ENCODE measurements at places on chromosomes 11 and 22. TPM values are rescaled to one million over a fixed set of nuclear protein-coding genes. Genes with fewer than 3 reads are reported as not detected.

Gene GALR3
- not detected for total RNA-seq

Gene SUSD2
- total RNA-seq, result 0.66 TPM

Gene SLC25A45
- 1.5 TPM for total RNA-seq

Gene PAMR1
- total RNA-seq, result 0.66 TPM

Gene OR56A4
- total RNA-seq, result 0.26 TPM

Gene OTOG
- not detected for total RNA-seq

Gene IFITM10
- not detected for total RNA-seq

Gene NXPE4
- not detected for total RNA-seq

DNA sequence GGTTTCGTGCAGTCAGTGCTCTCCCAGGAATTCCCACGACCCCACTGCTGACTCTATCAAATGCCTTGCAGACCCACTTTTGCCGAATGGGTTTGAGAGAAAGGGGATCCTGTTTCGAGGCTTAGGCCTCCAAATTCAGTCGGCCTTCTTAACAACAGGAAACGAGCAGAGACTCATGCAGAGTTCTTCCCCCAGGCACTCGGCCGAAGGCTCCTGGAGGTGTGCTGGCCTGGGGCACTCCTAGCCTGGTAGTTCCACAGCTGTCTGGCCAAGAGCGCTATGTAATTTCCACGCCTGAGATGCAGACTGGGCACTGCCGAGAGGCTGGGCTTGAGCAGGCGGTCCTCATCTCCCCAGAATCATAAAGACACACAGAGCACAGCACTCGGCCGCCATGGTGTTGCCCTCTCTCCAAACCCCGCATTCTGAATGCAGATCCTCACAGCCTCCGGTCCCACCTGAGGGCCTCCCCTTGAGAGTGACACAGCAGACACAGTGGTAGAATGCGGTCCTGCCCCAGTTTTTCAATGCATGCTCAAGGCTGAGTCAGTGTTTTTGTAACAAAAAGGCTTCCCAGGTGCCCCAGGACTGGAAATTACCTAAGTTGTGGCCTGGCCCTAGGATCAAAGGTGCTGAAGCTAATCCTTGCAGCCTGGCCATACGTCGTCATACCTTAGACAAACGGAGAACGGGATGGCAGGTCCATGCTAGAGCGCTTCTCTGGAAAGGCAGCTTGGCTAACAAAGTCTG lies 30.2 kb upstream of the BID start:
- no peaks in the 10 kb centered on the region for H3K27me3 ChIP-seq
- peaks cover 11% of the 10 kb centered on the region for H3K4me1 ChIP-seq
- DNase-seq, result no peak
- H3K36me3 ChIP-seq, result peaks cover 8% of the 10 kb centered on the region
- peak overlapping the region; percentile 78 for H3K27ac ChIP-seq

DNA sequence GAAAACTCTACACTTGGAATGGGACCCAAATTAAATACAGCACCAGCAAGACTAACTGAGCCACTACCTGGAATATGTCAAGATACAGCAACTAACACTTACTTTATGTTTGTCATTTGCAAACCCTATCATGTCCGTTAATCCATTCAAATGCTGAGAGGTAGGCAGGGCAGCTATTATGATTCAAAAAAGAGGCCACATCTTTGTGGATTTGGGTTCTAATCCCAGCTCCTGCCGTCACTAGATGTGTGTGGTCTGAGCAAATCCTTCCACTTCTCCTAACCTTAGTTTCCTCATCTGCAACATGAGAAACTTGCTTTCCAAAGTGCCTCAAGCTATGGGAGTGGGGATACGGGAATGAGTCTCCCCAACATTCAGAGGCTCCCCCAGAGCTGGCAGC lies 24.2 kb downstream of the FLI1 start:
- H3K4me3 ChIP-seq, result no peak overlapping the region
- no peak for DNase-seq
- peaks cover 19% of the 10 kb centered on the region for H3K27me3 ChIP-seq
- no peak overlapping the region for H3K27ac ChIP-seq

DNA sequence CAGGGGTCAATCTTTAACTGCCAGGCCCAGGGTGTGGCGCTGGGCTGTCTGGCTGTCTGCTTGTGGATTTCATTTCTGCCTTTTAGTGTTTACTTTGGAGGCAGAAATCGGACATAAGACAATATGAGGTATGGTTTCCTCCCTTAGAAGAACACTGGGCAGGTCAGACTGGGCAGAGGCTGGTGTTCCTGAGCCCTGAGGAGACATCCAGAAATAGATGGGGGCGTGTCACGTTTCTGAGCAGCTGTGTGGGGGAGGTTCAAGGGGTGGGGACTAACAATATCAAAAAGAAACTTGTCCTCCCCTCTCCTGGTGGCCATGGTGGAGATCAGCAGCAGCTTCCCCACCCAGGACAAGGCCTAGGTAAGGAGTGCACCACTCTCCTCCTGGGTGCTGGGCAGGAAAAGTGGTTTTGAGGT lies at the start of gene ART1:
ART1 (plus strand) TSS at position 312 of the 419 bp plus-strand sequence. CDS start 14,086 bp downstream, outside the sequence.
- peak within 1 kb of the TSS; percentile 44 for H3K4me3 ChIP-seq
- no peaks in the 10 kb centered on the region for H3K36me3 ChIP-seq
- DNase-seq, result no peak
- peaks cover 34% of the 10 kb centered on the region for H3K27me3 ChIP-seq

DNA sequence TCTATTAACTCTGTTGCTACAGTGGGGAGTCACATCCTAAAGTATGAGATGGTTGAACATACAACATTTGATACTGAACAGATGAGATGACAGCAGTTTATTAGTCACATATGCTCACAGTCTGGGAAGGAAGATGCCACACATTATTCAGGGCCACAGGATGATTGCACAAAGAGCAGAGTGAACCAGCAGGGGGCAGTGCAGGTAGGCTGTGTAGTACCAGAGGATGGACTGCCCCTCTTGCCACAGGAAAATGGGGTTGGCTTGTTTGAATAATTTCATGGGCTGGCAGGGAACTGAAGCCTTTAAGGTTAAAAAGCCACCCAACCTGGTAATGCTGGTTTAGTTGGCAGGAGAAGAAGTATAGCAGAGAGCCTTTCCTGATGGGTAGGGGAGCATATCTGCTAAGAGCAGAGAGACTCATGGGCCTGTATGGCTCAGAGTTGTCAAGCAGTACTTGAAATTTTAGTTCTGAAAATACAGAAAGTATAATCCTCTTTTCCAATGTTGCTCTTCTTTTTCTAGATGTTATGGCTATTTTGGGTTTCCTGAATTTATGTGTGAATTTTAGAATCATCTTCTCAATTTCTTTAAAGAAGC lies 180.4 kb upstream of the B3GAT1 start:
- H3K4me3 ChIP-seq, result no peak overlapping the region
- no peaks in the 10 kb centered on the region for H3K4me1 ChIP-seq
- H3K36me3 ChIP-seq, result no peaks in the 10 kb centered on the region
- peak; percentile 71 for DNase-seq

DNA sequence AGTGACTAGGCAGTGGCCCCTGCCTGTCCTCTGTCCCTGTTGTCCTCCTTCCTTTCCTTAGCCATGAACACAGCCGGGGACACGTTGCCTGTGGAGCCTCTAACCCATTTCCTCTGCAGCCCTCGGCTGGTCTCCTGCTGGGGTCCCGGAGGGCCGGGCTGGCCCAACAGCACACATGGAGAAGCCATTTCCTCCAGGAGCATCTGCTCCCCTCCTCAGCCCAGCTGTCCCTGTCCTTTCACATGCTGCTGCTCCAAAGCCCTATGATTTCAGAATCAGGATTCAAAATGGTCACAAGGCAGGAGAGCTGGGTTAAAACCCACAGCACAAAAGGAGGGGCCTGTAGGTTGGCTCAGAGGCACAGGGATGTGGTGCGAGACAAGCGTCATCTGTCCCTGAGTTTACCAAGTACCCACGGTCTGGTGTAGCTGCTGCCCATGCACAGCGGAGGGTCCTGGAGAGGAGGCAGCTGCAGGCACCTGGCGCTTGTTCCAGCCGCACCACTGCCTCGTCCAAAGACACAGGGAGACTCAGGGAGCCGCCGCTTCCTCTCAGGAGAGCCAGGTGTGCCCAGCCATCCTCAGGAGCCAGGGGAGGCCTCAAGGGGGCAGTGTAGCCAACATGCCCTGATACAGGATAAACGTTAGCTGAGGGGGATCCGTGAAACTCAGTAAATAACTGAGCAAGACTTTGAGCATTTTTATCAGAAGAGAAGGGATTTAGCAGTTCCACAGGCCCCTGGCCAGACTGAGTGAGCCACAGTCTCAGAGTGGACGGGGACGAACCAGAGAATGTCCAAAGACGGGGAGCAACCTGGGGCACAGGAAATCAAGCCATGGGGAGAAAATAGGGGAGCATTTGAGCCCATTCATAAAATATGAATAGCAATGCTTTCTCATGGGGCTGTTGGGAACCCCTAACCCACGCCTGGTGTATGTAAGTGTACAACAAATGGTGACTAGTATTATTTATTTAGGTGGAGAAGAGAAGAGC lies 3.9 kb upstream of the VSIG10L2 start:
- no peak overlapping the region for H3K27ac ChIP-seq
- peaks cover 10% of the 10 kb centered on the region for H3K4me1 ChIP-seq
- peaks cover 25% of the 10 kb centered on the region for H3K27me3 ChIP-seq

GRCh38 chr22:39688186-39688785 lies 117.7 kb downstream of the CACNA1I start:
- peak overlapping the region; percentile 35 for H3K27ac ChIP-seq
- peaks cover 9% of the 10 kb centered on the region for H3K27me3 ChIP-seq

GRCh38 chr11:47383071-47383470 lies 4.7 kb upstream of the SPI1 start:
- no peaks in the 10 kb centered on the region for H3K4me1 ChIP-seq
- no peaks in the 10 kb centered on the region for H3K36me3 ChIP-seq
- DNase-seq, result no peak
- H3K27ac ChIP-seq, result no peak overlapping the region

DNA sequence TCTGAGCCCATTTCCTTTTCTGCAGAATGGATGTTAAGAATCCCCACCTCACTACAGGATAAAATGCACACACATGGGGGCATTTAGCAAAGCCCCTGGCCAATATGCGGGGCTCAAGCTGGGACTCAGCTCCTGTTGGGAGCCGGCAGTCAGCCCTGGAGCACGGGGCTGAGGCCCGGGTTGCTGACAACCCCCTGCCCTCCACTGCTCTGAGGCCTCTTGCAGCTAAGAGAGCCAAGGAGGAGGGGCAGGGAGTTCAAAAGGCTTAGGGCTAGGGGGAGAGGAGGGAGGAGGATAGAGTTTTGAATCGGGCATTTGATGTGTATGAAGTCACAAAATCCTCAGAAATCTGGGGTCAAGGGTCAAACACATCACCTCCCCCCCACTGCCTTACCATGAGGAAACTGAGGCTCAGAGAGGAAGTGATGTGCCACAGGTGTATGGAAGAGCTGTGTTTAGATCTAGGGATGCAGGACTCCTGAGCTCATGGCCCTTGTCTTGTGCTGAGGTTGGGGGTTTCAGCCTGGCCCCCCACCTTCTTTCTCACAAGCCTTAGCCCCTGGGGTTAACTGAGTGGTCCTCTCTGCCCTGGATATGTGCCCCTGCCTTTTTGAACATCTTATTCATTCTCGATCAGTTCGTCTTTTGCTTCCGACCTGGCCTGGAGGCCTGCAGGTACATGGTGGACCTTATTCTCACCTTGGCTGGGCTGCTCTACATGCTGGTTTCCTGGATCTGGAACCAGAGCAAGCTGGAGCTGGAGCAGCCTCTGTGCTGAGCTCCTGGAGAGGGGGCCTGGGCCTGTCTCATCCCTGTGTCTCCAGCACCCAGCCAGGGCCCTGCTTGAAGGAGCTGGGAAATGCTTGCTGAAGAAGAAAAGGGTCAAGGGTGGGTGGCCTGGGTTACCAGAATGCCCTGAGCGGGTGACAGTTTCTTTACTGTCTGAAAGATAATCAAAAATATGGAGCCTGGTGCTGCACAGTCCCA lies 80.3 kb downstream of the LRRC32 start:
- no peaks in the 10 kb centered on the region for H3K36me3 ChIP-seq
- H3K4me3 ChIP-seq, result peak overlapping the region; percentile 38
- no peaks in the 10 kb centered on the region for H3K27me3 ChIP-seq
- no peak for DNase-seq
- H3K27ac ChIP-seq, result peak overlapping the region; percentile 88

GRCh38 chr22:22710719-22711531 lies 66.5 kb downstream of the GGTLC2 start:
- H3K36me3 ChIP-seq, result no peaks in the 10 kb centered on the region
- H3K4me3 ChIP-seq, result no peak overlapping the region
- H3K27me3 ChIP-seq, result peaks cover 88% of the 10 kb centered on the region

- H3K27ac ChIP-seq, result no peak overlapping the region
- H3K4me1 ChIP-seq, result peaks cover 42% of the 10 kb centered on the region
- peaks cover 6% of the 10 kb centered on the region for H3K36me3 ChIP-seq
- H3K4me3 ChIP-seq, result no peak overlapping the region
These were observed 27.5 kb downstream of the AMOTL1 start for GRCh38 chr11:94795476-94796189.

GRCh38 chr11:118522571-118523072 lies 4.7 kb upstream of the TTC36 start:
- H3K27me3 ChIP-seq, result no peaks in the 10 kb centered on the region
- peak overlapping the region; percentile 38 for H3K4me3 ChIP-seq
- H3K36me3 ChIP-seq, result peaks cover 11% of the 10 kb centered on the region

DNA sequence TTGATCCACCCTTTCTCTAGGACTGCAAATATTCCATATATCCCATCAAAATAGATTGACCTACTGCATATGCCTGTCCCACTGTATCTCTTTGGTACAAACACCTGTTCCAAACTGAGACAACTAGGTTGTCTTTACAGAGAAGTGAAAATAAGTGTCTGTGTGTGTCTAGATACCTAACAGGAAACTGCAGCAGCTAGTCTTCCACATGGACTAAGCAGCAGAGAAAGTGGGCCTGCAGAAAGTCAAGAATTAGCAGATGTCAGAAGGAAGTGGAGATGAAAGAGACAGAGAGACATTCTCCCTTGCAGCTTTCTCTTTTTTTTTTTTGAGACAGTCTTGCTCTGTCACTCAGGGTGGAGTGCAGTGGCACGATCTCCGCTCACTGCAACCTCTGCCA lies 3.9 kb upstream of the RAB39A start:
- no peak overlapping the region for H3K27ac ChIP-seq
- H3K36me3 ChIP-seq, result no peaks in the 10 kb centered on the region
- H3K4me3 ChIP-seq, result no peak overlapping the region

- no peaks in the 10 kb centered on the region for H3K27me3 ChIP-seq
- no peak overlapping the region for H3K4me3 ChIP-seq
These were observed 19.5 kb upstream of the SORL1-AS1 start for GRCh38 chr11:121472312-121472711.

GRCh38 chr11:57321388-57322255 lies 3.1 kb downstream of the TNKS1BP1 start:
- H3K27me3 ChIP-seq, result no peaks in the 10 kb centered on the region
- peaks cover 59% of the 10 kb centered on the region for H3K4me1 ChIP-seq
- H3K4me3 ChIP-seq, result peak overlapping the region; percentile 97
- H3K27ac ChIP-seq, result peak overlapping the region; percentile 68
- DNase-seq, result no peak

GRCh38 chr22:46367707-46368191 lies 32.2 kb downstream of the TRMU start:
- H3K27ac ChIP-seq, result no peak overlapping the region
- DNase-seq, result peak; percentile 63
- no peak overlapping the region for H3K4me3 ChIP-seq
- peaks cover 12% of the 10 kb centered on the region for H3K27me3 ChIP-seq
- H3K36me3 ChIP-seq, result no peaks in the 10 kb centered on the region
- H3K4me1 ChIP-seq, result no peaks in the 10 kb centered on the region
